ENCODE measurements at places on chromosomes 1 and 21.

DNA sequence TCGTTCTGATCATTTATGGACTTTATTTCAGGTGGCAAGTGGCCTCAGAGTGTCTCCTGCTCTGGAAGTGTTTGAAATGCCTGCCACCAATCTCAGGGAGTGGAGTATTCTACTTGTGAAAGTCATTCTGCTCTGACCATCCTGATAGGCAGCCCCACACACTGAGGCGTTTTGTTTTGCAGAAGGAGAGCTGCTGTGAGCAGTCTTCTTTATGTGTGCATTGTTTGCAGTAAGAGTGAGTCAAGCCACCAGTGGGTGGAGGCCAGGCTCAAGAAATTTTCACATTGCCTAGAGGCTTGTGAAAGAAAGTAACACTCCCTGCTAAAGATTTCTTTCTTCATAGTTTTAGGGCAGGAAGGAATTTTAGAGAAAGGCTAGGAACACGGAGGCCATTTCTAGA is 204.4 kb downstream of the SLC35F3 start:
- DNase-seq, result no peak

GRCh38 chr21:42384989-42385388 is 10.9 kb downstream of the TMPRSS3 start:
- no peak for DNase-seq

DNA sequence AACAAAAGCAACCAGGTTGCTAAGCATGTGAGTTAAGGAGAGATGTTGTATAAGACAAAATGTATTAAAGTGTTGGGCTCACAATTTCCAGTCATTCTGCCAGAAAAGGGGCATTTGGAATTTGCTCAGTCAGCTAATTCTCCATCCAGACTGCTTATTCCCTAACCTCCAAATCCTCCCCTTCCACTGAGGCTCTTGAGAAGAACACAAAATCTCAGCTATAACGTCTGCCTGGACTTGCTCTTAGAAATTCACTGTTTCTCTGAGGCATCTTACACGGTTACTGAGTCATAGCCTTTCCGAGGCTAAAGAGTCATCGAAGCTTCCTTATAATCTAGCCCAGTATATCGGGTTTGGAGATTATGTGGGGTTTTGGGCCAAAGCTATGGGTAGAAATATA is 548.2 kb upstream of the ADGRL4 start:
- DNase-seq, result no peak

GRCh38 chr1:177591155-177591554 is 378.7 kb downstream of the SEC16B start:
- no peak for DNase-seq

DNA sequence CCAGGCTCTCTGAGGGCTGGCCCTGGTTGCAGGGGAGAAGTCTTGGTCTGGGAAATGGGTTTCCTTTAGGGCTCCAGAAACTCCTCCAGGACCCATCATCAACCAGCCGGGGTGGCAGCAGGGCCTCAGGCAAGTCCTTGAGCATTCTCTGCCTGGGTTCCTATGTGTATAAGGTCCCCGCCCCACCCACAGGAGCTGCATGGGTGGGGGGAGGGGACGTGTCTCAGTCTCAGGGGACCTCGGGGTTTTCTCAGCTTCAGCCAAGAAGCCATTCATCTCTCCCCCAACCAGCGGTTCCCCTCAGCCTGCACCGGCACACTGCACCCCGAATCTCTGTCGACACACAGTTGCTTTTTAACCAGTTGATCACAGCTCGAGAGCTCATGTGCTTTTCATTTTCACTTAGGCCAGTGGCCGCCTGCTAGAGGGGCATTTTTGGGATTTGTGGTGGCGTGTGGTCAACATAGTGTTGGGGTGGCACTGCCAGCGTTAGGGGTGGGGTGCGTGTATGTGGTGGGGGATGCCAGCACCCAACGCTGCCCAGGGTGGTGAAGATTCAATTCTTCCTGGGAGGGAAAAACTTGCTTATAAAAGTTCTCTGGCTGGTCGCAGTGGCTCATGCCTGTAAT is 6.5 kb downstream of the RUNX3 start:
- DNase-seq, result no peak

GRCh38 chr1:90718411-90719329 is 1.6 kb upstream of the BARHL2 start:
- DNase-seq, result no peak

DNA sequence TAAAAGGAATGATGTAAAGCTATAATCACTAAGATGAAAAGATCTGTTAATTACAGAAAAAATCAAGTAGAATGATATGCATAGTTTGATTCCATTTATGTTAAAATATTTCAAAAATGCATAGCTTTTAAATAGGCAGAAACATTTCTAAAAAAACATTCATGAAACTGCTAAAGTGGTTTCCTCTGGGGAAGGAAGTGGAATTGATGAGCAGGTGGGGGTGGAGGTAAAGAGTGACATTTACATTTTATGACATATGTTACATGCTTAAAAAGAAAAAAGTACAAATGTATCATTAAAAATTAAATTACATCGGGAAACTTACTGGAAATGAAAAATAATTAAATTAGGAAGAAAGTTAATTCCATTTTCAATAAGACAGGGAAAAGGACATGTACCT is 42.8 kb upstream of the JAK1 start:
- DNase-seq, result no peak

GRCh38 chr1:173489929-173490328 is 12.8 kb downstream of the PRDX6 start:
- no peak for DNase-seq

DNA sequence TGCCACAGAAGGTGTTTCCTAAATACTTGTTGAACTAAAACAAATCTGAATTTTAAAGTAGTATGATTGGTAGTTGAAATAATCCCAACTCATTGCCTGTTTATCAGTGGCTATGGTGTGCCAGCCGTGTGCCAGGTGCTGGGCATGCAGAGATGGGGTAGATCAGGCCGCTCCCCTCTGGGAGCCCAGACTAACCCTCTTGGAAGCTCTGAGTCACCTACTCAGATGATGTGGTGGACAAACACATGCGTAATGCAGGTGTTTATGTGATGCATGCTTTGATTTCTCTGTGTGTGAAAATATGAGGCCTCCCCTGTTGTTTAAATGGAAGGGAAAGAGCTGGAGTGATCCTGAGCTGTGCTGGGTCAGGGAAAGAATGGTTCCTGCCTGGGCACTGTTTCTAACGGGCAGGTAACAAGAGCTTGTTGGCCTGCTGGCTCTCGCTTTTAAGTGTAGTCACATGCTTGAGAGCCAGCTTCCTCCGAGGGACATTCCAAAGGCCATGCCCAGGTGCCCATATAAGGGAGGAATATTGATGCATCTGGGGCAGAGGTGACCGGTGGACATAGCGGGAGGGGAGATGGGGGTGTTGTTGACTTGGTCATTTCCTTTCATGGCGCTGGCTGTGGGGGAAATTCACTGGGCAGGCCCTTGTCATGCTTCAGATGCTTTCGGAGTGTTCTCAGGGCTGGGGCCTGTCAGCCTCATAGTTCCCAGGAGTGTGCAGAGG is 10.2 kb downstream of the MFN2 start:
- DNase-seq, result no peak

- no peak for DNase-seq
Measured at GRCh38 chr1:87783315-87783714, 454.6 kb downstream of the LMO4 start.

DNA sequence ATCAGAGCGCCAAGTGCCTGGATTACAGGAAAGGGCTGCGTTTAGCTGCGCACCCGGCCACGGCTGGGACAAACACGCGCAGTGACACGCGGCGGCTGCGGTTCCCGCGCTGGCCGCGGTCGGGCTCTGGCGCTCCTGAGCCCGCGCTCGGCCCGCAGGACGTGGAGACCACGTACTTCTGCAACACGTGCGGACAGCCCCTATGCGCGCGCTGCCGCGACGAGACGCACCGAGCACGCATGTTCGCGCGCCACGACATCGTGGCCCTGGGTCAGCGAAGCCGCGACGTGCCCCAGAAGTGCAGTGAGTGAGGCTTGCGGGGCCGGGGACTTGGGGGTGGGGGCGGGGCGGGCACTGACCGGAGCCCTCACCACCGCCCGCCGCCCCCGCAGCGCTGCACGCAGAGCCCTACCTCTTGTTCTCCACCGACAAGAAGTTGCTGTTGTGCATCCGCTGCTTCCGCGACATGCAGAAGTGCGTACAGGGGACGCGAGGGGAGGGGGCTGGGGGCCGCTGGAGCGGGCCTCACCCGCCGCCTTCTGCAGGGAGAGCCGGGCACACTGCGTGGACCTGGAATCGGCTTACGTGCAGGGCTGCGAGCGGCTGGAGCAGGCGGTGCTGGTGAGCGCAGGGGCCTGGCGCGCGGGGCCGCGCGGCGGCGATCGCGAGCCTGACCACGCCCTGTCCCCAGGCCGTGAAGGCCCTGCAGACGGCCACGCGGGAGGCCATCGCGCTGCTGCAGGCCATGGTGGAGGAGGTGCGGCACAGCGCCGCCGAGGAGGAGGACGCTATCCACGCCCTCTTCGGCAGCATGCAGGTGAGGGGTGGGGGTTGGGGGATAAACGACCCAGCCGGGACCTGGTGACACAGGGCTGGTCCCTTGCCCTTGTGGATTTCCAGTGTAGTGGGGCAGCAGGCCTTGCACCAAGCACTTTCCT is 3.1 kb downstream of the RNF207 start:
- no peak for DNase-seq

GRCh38 chr21:14836950-14837349 is 227.8 kb downstream of the NRIP1 start:
- DNase-seq, result no peak

- no peak for DNase-seq
Measured at GRCh38 chr21:16792101-16792500, 720.7 kb upstream of the CXADR start.

DNA sequence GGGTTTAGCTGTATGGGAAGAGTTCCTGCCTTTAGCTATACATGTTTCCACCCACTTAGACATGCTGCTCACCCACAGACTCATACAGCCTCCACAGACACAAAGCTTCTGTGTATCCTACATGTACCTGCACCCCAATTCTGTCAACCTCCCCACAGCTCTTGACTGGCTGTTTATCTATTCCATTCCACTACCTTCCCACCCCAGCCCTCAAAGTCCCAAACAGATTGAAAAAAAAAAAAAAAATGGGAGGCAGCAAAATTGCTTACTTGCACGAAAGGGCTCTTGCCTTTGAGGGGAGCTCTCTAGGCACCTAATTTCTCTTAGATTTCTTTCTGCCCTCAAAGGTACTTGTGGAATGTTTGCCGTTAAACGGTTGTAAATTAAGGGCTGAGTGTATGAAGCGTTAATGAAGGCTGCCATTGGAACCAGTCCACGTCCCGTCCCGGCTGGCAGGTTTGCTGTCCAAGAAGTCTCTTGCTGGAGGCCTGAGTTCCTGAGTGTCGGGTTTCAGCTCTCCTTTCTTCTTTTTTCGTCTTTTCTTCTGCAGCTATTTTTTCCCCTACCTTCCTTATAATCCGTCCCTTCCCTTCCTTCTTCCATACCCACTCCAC is 43.6 kb downstream of the PBX1 start:
- peak; percentile 14 for DNase-seq

DNA sequence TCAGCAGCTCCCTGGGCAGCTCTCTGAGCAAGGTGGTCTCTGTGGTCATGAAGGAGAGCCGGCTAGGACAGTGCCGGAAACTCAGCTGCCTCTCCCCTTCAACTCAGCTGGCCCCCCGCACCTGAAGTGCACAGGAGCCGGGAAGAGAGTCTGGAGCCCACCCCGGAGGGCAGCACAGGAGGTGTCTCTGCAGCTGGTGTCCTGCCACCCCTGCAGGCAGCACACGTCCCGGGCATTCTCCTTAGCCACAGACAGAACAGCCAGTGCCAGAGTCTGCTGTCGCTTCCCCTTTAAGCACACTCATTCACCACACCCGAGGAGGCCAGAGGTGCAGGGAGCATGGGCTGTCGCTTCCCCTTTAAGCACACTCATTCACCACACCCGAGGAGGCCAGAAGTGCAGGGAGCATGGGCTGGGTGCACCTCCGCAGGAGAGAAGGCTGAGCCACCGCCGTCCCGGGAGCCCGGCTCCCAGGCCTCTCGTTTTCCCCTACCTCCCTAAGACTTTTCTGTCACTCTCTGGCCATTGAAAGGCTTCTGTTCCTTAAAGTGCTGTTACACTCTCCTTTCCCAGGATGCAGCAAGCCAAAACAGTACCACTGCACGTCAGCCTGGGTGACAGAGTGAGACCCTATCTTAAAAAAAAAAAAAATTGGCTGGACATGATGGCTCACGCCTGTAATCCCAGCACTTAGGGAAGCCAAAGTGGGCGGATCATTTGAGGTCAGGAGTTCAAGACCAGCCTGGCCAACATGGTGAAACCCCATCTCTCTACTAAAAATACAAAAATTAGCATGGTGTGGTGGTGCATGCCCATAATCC is 16.9 kb upstream of the SAMD11 start:
- no peak for DNase-seq

- DNase-seq, result no peak
Measured at GRCh38 chr1:230263568-230264195, 162.4 kb downstream of the PGBD5 start.

DNA sequence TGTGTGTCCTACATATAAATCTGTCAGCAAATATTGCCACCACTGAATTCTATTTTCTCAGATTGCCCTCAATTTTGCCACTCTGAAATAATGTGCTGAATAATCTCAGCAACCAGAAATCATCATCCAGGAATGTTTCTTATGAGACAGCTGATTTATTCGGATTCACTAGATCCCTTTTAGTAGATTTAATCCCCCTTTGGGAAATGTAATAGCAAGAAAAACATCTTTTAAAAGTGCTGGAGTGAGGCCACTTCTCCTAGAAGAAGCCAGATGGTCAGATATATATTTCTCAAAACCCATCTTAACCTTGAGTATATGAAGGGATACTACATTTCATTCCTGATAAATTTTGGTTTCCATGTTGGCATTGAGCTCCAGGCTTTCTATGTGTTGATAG is 327.7 kb downstream of the SMYD3 start:
- DNase-seq, result no peak

- no peak for DNase-seq
Measured at GRCh38 chr21:45135868-45136267, 61.5 kb downstream of the ADARB1 start.

GRCh38 chr21:30518876-30519275 is 16.9 kb upstream of the KRTAP19-5 start:
- DNase-seq, result no peak

GRCh38 chr1:67659229-67659628 is 25.8 kb upstream of the GADD45A start:
- no peak for DNase-seq

DNA sequence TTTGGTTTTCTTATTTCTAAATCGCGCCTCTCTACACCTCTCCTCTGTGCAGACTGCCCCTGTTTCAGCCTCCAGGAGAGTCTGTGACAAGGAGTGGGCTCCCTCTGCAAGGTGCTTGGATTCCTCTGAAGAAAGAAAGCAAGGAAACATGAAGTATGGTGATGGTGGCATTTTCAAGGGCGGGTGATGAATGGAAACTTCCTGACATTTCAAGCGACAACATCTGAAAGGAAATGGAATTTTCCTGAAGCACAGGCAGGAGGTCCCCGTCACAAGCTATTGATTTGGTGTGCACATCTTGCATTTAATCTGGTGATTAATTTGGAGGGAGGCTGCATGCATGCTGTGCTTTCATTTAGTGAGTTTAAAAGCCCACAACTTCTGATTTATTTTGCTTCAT is 164.6 kb upstream of the FGGY start:
- no peak for DNase-seq

DNA sequence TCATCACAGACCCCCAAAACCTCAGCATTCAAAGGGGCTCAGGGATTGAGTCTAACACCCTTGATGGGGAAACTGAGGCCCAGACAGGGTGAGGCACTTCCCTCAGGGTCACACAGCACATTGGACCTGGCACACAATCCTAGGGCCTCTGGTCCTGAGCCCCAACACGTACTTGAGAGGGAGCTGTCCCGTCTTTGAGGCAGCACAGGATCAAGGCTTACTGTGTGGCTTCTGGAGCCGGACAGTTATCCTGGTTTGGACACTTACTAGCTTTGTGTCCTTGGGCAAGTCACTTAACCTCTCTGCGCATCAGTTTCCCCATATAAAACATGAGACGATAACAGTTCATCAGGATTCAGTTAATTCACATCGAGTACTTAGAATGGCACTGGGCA is 26.5 kb downstream of the RUNX3 start:
- no peak for DNase-seq

Data from NCI-H774 (cell line).